ENCODE measurements at places on chromosomes 2 and 18.

- DNase-seq: no peak
These were observed 36.7 kb downstream of the WDFY1 start for GRCh38 chr2:223908304-223908998.

GRCh38 chr2:152602750-152603149 lies 114.5 kb downstream of the PRPF40A start:
- no peak for DNase-seq

- DNase-seq: no peak
These were observed 240.5 kb downstream of the AGPS start for GRCh38 chr2:177633111-177633510.

DNA sequence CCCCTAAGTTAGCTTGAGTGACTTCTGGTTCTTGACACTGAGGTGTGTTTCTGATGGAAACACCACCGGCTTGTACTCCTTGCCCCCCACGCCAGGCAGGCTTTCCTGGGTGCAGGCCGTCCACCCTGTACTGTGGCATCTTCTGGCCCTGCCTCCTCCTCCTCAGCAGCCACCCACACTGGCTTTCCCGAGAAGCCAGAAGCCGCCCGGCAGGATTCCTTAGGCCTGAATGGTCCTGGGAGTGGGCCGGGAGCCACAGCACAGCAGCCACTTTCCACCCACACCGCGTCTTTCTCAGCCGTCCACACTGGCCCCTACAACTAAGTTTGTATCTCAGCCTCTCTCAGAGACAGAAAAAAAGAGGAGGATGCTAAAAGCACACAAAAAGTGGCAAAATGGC lies 2.1 kb upstream of the HSBP1L1 start:
- DNase-seq: no peak

DNA sequence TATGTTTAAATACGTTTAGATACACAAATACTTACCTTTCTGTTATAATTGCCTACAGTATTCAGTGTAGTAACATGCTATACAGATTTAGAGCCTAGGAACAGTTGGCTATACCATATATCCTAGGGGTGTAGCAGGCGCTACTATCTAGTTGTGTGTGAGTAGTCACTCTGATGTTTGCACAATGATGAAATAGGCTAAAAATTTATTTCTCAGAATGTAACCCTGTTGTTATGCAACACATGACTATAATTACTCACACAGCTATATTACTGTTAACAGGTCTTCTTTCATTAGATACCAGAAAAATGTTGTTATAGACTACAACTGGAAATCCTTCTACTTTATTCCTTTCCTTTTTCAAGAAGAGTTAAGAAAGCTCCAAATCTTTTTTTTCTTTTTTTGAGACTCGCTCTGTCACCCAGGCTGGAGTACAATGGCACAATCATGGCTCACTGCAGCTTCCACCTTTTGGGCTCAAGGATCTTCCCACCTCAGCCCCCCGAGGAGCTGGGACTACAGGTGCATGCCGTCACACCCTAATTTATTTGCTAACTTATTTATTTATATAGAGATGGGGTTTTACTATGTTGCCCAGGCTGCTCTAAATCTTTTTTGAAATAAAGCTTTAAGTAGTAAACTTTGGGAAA lies 48.5 kb downstream of the C2orf74 start:
- no peak for DNase-seq

- DNase-seq: no peak
These were observed 91.6 kb downstream of the PRKRA start for GRCh38 chr2:178359192-178359912.

DNA sequence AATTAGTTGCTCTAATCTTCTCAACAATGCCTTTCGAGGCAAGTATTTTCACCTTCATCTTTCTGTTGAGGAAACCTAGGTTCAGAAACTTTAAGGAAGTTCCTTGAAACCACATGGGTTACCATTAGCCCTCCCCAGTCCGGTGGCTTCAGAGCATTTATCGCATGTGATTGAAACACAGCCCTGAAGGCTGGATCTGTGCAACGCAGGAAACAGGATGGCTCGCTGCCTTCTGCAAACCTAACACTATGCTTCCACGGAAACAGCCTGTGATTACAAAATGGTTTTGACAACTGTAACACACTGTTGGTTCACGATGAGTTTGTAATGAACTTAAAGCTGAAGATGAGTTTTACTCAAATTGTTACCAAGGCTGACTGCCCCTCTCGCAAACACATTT lies 68.5 kb downstream of the EPB41L3 start:
- DNase-seq: no peak

DNA sequence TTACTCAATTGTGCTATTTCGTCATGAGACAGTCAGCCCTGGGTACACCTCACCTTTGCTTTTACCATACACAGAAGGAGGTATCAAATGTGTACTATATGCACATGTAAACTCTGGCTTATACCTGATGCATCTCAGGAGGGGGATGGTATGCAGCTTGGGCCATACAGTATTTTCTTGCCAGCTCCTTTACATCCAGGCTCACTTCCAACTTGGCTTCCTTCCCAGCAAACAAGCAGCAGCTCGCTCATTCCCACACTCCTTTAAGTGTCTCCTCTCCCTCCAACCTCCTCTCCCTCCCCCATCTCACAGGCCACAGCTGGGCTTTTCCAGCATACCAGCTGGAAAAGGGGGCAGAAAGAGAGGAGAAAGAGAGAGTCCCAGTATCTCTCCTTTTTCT lies 9.6 kb downstream of the MARCHF4 start:
- no peak for DNase-seq

DNA sequence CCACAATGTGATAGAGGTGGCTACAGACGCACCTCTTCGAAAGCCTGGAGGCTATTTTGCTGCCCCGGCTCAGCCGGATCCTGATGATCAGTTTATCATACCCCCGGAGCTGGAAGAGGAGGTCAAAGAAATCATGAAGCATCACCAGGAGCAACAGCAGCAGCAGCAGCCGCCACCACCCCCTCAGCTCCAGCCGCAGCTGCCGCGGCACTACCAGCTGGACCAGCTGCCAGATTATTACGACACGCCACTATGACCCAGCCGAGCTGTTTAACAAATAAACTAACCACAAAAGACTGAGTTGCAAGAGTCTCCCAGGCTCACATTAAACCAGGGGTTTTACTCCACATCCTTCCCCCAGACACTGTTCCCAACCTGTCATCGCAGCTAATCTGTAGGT lies 263.8 kb downstream of the PHLPP1 start:
- DNase-seq: no peak

GRCh38 chr2:141968433-141968832 lies 162.4 kb downstream of the LRP1B start:
- no peak for DNase-seq

DNA sequence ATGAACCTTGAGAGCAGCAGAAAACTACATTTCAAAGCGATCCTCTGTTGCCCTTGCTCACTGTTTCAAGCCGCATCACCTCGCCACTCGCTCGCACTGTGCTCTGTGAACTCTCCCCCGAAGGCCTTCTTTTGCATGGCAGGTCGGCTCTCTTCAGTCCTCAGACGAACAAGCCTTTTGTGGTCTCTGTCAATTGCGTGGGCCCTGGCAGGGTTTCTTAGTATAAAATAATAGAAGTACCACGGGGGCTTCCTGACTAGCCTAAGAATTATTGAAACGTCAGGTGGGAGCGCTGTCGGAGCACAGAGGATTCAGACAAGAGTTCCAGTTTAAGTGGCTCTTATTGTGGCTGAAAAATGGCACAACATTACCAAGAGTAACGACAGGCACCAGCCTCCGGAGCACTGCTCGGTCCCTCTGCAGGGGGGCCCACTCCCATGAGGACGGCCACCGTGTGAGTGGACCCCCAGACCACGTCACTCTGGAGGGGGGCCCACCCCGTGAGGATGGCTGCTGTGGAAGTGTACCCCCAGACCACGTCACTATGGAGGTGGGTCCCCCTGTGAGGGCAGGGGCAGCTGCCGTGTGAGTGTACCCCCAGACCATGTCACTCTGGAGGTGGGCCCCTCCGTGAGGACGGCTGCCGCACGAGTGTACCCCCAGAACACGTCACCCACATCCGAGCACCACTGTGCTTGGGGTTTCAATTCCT lies 237.7 kb downstream of the HDAC4 start:
- no peak for DNase-seq

- DNase-seq: peak; percentile 4
These were observed 157.5 kb upstream of the SESTD1 start for GRCh38 chr2:179422037-179422643.

- no peak for DNase-seq
These were observed 1367.2 kb upstream of the CELF4 start for GRCh38 chr18:38932752-38933151.

DNA sequence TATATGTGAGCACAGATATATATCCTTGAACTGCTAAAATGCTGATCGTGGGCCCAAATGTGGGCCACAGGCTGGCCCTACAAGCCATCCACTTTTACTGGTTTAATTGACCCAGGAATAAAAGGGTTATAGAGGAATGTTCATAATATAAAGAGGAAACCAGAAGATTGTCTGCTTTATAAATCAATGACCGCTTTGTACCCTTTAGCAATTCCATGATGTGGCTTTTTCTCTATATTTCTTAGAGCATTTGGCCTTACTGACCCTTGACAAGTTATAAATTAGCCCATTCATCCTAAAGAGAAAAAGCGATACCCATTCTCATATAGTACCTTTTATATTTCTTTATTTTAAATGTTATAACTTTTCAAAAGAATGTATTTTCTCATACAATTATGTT lies 87.1 kb upstream of the ITGA4 start:
- DNase-seq: no peak

- DNase-seq: no peak
These were observed 151.4 kb upstream of the FIGN start for GRCh38 chr2:163887182-163887581.

GRCh38 chr18:3605486-3605952 lies 155.5 kb downstream of the TGIF1 start:
- DNase-seq: no peak

- no peak for DNase-seq
These were observed 265.1 kb upstream of the TNP1 start for GRCh38 chr2:217125014-217125413.

DNA sequence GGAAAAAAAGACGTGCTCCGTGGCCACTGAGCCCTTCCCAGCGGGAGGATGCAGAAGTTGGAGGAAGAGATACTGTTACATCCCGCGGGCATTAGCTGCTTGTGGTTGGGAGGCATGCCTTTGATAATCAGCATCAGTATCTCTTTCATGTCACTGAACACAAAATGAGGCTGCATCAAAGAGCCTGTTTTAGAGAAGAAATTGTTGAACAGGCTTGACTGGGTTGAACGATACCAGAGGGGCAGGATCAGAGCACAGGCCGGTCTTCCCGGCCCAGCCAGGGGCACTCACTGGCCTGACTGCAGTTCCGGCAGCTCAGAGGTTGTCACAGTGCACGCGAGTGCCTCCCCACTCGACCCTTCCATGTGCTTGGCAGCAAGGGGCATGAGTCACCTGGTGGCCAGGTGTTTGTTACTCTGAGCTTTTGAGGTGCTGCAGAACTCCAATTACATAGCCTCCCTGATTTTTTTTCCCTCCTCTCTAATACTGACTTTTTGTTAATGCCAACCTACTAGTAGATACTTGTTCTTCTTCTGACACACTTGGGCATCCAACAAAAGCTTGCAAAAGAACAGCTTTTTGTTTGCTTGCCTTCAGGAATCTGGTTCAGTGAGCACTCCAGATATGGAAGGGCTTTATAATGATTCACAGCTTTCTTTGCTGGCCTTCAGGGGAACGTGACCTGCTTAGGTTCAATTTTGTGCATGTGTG lies 121.6 kb downstream of the VAPA start:
- DNase-seq: no peak

- DNase-seq: no peak
These were observed 84.0 kb upstream of the NEUROD1 start for GRCh38 chr2:181764095-181764963.

DNA sequence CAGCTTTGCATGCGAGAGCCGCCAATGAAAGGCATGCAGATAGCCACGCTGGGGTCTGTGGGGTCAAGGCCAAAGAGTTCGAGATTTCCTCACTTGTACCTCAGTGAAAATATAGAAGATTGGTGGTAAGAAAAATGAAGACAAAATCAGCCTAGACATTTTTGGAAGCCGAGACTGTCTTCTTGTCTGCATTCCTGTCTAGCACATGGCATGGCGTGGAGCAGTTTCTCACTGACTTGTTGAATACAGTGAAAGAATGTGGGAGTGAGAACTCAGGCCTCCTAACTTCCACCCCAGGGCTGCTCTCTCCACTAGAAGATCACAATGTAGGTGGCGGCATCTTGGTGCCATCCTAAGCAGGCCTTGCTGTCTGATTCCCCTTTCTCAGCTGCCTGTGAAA lies 740.8 kb upstream of the HS6ST1 start:
- DNase-seq: no peak

DNA sequence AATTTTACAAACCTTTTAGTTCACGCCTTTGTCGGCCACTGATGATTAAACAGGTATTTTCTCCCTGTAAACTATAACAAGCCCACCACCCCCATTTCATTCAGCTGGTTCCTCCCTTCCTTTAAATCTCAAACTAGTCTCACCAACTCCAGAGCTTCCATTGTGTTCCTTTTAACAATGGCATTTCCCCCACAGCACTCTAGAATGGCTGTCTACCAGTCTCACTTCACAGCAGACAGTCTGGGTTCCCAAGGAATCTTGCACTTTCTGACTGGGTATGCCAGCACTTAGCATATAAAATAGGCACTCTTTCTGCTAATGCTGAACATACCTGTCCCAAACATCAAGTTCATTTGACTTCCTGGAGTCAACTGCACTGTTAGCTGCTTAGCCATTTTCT lies 75.3 kb downstream of the CCDC93 start:
- DNase-seq: no peak

GRCh38 chr18:36465970-36466369 lies 168.5 kb downstream of the FHOD3 start:
- no peak for DNase-seq

- DNase-seq: no peak
These were observed 284.5 kb upstream of the EPAS1 start for GRCh38 chr2:46012618-46013240.

GRCh38 chr18:80241919-80242777 lies 5.2 kb downstream of the PARD6G start:
- no peak for DNase-seq

DNA sequence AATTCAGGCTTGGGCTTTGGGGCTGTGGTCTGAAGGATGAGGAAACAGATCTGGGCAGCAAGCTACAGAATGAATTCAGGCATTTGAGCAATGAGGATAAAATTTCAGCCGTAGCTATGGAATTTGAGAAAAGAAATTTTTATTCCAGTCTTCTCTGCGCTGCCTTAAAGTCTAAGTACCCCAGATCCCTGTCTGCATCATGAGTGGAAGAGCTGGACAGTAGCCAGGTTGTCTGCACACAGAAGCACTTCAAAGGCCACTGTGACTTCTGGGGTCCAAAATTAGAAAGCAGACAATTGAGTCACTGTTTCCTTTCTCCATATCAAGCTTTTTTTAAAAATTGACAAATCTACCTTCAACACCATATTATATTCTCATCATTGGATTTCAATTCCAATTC lies 787.6 kb upstream of the GCFC2 start:
- no peak for DNase-seq
